ENCODE measurements at places on chromosomes 4 and X.

- no peak for DNase-seq
Measured at GRCh38 chr4:25809996-25810395, 52.8 kb downstream of the SEL1L3 start.

DNA sequence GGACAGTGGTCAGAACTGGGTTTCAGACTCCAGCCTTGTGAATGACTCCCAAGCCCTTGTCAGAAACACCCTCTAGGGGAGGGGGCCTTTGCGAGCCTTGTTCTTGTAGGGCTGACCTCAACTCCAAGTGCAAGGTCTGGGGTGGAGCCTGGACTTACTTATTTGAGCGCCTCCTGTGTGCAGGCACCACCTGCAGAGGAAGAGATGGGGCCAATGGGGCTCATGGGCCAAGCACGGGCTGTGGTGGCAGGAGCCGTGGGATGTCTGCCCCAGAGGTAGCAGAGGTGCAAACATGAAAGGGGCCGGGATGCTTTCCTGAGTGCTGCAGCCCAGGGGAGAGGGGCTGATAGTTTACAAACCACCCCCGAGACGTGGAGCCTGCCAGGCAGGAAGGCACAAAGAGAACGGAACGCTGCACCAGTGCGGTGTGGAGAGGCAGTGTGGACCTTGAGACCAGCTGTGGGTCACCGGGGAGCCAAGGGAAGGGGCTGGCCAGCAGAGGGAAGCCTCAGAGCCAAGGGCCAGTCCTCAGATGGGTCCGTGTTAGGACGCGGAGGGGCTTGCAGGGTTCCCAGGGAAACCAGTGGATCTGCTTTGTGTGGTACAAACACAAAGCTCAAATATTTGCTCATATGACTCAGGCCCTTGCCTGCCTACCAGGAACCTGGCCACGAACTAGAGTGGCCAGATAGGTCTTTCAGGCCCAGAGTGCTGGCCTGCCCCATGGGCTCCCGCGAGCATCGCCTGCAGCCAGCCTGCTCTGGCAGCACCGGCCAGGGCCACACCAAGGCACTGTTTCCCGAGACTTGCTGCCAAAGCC lies 8.7 kb upstream of the TADA2B start:
- DNase-seq: no peak

GRCh38 chr4:57110640-57111511 lies 691 bp upstream of the IGFBP7 start:
- DNase-seq: no peak

DNA sequence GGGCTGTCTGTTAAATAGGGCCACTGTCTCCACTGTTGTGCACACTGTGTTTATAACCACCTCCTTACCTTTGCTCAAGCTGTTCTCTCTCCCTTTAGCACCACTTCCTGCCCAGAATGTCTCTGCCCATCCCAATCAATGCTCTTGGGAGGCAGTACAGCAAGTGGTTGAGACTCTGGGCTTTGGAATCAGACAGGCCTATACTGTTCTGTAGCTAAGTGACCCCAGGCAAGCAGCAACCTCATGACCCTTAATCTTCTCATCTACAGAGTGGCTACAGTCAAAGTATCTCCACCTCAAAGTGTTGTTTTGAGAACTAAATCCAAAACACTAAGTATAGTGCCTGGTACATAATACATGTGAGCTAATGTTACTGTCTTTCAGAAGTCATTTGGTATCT lies 3.8 kb upstream of the TXK start:
- no peak for DNase-seq

DNA sequence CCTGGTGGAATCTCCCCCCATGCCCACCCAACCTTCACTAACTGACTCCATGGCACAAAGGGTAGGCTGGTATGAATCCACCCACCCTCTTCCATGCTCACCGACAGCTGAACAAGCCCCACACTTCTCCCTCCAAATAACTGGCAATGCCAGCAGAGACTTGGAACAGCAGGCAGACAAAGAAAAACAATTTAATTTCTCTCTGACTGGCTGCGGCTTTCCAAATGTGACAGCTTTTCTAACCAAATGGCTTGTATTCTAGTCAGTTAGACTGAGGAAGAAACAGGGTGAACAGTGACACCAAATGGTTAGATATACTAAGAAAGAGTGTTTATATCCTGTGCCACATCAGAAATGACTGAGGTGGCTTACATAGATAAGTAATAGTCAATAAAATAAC lies 199.3 kb upstream of the ADAMTS3 start:
- no peak for DNase-seq

DNA sequence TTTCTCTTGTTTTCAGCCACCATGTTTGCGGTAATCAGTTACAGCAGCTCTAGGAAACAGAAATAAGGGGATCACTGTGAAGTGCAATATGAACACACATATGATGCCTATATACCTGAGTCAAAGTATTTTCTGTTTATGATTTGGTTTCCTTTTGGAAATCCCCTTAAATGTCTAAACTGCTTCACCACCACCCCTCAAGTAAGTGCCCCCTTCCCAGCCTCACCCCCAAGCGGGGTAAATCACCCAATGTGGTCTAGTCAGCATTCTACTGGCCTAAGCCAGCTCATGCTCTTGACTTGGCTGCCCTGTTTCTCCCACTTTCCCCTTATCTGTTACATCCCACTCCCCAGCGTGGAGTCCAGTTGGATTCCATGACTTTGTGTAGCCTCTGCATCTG lies 176.5 kb downstream of the QDPR start:
- no peak for DNase-seq

DNA sequence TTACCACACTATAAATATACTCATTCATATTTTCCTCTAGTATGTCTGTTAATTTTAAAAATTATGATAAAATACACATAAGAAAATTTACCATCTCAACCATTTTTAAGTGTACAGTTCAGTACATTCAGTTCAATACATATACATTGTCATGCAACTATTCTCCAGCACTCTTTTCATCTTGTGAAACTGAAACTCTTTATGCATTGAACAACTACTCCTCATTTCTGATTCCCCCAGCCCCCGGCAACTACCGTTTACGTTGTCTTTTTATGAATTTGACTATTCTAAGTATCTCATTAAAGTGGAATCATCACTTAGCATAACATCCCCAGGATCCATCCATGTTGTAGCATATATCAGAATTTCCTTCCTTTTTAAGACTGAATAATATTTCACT lies 8.7 kb downstream of the SMARCAD1 start:
- DNase-seq: no peak

DNA sequence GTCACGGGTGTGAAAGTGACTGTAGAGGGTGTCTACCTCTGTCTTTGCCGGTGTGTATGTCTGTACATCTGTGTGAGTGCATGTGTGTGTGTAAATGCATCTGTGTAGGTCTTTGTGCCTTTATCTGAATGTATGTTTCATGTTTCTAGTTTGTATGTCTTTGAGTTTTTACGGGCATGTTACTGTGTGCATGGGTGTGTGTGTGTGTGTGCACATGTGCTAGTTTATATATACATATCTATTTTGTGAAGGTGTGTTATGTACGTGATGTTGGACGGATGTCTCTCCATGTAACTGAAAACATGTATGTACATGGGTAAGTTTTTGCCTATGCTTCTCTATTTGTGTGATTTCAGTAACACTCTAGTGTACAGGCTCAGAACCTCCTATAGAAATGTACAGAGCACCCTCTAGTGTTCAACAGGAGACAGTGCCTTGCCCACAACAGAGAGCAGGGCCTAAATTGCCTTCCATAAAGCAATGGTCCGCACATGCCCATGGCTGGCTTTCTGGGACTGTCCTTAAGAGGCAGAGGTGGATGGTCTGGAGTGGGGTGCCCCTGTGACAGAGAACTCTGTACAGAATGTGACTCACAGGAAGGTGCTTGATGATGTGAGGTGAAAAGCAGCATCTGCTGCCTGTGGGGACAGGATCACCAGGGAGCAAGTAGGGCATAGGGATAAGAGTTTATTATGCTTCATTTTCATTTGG lies 343.5 kb downstream of the RAPGEF2 start:
- no peak for DNase-seq
